ENCODE measurements at places on chromosomes 6 and 20. TPM values are rescaled to one million over a fixed set of nuclear protein-coding genes. Genes with fewer than 3 reads are reported as not detected.

DNA sequence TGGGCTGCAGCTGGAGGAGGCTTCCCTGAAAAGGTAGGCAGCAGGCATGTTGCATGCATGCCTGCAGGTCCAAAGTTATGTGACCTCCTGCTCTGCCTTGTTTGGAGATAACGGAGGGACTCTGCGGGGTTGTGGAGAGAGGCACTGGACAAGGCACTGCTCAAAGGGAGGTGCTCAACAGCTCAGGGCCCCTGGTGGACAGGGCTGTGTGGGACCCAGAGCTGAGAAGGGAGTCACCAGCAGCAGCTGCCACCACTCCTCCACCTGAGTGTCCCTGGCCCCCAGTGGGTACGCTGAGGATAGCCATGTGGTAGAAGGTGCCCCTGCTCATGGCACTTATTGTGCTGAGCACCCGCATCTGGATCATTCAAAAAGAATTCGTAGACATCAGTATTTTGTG, 15.5 kb upstream of the CST8 start:
- no peak for DNase-seq

GRCh38 chr6:35058865-35059522, 82.1 kb downstream of the TCP11 start:
- DNase-seq: no peak

GRCh38 chr20:46215913-46216707, 92.2 kb downstream of the CDH22 start:
- no peak for DNase-seq

DNA sequence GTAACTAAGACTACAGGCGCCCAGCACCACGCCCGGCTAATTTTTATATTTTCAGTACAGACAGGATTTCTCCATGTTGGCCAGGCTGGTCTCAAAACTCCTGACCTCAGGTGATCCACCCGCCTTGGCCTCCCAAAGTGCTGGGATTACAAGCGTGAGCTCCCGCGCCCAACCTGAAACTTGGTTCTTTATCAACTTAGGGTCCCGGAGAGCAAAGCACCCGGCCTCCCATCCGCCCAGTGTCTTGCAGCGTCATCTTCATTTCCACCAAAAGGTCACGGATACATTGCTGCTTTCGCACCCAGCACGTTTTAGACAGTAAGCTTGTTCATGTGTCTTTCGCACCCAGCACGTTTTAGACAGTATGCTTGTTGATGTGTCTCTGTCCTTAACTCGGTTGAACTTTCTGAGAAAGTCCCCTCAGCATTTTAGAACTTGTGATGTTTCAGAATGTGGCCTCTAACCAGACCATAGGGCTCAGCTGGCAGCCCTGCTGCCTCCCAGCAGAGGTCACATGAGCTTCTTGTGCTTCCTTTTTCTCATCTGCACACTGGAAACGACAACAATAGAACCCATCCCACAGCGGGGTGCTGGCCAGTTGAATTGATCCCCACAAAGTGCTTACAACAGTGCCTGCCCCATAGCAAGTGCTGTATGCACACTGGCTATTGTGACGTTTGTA, 48.8 kb downstream of the PRR18 start:
- DNase-seq: no peak

GRCh38 chr20:588476-588875, 21.6 kb downstream of the TCF15 start:
- DNase-seq: no peak

DNA sequence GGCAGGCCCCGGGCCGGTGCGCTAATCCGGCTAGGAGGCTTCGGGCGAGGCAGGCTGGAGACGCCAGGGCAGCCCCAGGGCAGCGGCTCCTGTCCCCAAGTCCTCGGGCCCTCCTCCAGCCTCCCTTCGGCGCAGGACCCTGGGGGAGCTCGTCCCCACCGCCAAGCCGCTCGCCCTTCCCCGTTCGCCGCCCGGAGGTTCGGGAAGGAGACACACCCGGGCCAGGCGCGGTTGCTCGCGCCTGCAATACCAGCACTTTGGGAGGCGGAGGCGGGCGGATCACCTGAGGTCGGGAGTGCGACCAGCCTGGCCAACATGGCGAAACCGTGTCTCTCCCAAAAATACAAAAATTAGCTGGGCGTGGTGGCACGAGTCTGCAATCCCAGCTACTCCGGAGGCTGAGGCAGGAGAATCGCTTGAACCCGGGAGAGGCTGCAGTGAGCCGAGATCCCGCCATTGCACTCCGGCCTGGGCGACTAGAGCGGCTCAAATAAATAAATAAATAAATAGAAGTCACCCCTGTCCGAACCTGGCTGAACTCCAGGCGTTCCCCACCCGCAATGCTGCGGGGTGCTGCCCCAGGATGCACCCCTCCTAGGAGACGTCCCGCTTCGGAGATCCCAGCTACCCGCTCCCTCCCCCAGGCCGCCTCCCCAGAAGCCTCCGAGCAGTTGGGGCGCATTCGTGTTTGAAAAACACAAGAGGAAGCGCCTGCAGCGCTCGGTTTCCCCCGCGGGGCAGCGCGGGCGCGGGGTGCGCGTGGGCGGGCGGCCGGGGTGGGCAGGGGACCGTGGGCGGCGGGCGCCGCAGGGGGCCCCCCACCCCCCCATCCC, 27.5 kb downstream of the SERPINB9 start:
- peak; percentile 70 for DNase-seq

DNA sequence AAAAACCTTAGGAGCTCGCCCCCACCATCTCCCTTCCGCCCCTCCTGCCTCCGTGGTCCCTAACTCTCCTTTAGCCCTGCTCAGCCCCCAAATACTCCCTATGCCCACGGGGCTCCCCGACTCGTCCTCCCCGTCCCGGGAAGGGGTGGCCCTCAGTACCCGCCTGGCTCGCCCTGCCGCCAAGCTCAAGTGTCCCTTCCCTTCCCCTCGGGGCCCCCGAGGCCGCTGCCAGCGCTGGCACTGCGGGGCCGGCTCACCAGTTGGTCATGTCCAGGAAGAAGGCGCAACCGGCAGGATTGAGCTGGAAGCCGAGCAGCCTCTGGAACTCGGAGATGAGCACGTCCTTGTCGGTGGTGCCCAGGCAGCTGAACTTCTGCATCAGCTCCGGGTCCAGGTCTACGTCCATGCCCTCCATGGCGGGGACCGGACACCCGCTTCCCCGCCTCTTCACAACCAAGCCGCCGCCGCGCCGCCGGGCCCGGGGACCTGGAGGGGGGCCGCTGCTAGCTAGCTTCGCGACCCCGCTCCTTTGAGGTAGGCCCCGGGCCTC, 303 bp downstream of the ILRUN start:
- DNase-seq: no peak

DNA sequence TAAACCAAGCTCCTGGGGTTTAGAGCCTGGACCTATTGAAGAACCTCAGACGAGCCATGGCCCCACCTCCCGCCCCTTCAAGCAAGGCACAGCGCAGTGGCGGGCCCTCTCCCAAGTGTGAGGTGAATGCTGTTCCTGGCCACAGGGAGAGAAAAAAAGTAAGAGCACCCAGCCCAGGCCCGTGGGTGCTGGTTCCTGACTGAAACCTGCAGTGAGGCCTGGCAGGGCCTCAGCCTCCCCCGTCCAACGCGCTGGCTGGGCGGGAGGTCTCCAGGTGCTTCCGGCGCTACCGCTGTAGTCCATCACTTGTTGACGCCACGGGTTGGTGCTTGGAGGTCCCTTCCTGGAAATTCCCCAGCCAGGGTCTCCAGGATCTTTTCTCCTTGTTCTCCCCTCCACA, 5.5 kb upstream of the FAM83C start:
- no peak for DNase-seq

DNA sequence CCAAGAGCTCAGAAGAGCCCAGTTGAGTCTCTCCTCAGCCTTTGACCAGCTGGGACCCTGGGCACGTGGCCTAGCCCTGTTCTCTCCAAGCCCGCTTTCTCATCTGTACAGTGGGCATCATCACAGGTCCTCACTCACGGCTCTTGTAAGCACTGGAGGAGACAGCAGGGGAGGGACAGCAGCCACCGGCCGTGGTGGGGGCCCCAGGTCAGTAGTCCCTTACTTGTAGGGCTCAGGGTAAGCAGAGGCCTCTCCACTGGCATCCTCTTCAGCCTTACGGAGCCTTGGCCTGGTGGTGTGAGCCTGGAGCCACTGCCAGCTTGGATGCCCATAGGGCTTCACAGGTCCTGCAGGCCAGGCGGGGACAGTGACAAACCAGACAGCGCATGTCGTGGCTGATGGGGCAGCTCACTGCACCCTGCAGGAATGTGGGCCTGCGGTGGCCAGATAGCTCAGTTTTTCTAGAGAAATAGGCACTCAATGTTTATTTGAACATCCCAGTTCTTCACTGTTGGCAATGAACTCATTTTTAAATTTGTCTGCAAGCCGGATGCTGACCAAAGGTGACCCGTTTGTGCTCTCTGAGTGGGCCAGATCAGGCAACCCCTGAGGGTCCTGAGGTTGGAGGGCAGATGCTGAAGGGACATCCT, 65.1 kb downstream of the ADNP start:
- no peak for DNase-seq

- no peak for DNase-seq
Measured at GRCh38 chr6:30042476-30042875, 18.6 kb upstream of the POLR1H start.

DNA sequence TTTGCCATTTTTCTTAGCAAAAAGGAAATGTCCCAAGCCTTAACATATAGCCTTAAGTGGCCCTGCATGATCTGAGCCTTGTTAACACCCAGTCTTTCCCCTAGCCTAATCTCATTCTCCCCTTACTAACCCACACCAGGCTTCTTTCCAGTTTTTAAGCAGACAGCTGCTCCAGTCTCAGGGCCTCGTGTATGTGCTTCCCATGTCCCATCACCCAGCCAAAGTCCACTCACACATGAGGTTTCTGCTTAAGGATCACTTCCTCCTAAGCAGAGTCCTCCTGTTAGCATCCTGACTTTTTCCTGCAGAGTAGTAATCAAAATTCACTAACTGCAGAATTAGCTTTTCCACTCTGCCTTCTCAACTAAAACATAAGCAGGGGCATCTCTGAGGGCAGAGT, 96.1 kb downstream of the SMLR1 start:
- no peak for DNase-seq

DNA sequence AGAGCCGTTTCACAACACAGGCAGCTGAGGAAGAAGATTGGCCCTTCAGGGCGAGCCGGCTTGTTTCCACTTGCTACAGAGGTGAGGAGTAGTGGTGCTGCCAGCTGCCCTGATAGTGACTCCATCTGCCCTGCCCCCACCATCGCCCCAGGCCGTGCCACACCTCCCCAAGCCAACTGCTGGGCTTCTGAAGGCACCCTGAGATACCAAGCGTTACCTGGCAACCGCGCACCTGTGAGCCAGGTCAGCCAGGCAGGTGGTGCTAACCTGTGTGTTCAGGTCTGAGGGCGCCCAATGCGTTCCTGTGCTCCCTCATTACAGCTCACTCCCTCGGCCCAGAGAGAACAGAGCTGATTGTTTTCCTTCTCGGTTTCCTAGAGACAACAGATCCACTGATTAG, 299.1 kb upstream of the ID4 start:
- DNase-seq: no peak

GRCh38 chr6:124066946-124067552, 263.4 kb downstream of the NKAIN2 start:
- no peak for DNase-seq

- DNase-seq: no peak
Measured at GRCh38 chr6:21738180-21739094, 144.9 kb downstream of the SOX4 start.

- DNase-seq: no peak
Measured at GRCh38 chr20:60627751-60628565, 624.1 kb upstream of the CDH4 start.

HTR1E gene
- total RNA-seq: not detected

SLC22A7 gene
- not detected for total RNA-seq

TCEA2 gene
- total RNA-seq: 74.9 TPM

C20orf202 gene
- total RNA-seq: 0.25 TPM

KCNK16 gene
- total RNA-seq: not detected

FERMT1 gene
- total RNA-seq: not detected

SGK2 gene
- total RNA-seq: 0.48 TPM

FAM162B gene
- total RNA-seq: not detected

SLC4A11 gene
- total RNA-seq: 1.9 TPM

TRMT6 gene
- 15.1 TPM for total RNA-seq

FAM83C gene
- total RNA-seq: not detected

METTL24 gene
- 1.4 TPM for total RNA-seq

SIRPB2 gene
- not detected for total RNA-seq

PRKN gene
- 1.5 TPM for total RNA-seq

Data from activated naive CD8-positive, alpha-beta T cell treated with anti-CD3 and anti-CD28 coated beads, Interleukin-2, amount 10 ng/mL, durations not matched to agents 7 days and 5 days (primary cell).